ENCODE measurements at places on chromosomes 3 and 15. TPM values are rescaled to one million over a fixed set of nuclear protein-coding genes. Genes with fewer than 3 reads are reported as not detected.

SLC24A1 gene
- 2.3 TPM for total RNA-seq

TTLL13 gene
- total RNA-seq, result 0.19 TPM

PLA2G4E gene
- total RNA-seq, result not detected

CCDC33 gene
- total RNA-seq, result 0.11 TPM

GOLGA6B gene
- total RNA-seq, result not detected

ZBTB38 gene
- 116 TPM for total RNA-seq

CLRN1 gene
- total RNA-seq, result not detected

- no peak for DNase-seq
These were observed 77.3 kb downstream of the FAM174B start for GRCh38 chr15:92578096-92578835.

GRCh38 chr3:9497821-9498565 lies 55.6 kb downstream of the LHFPL4 start:
- DNase-seq, result no peak

DNA sequence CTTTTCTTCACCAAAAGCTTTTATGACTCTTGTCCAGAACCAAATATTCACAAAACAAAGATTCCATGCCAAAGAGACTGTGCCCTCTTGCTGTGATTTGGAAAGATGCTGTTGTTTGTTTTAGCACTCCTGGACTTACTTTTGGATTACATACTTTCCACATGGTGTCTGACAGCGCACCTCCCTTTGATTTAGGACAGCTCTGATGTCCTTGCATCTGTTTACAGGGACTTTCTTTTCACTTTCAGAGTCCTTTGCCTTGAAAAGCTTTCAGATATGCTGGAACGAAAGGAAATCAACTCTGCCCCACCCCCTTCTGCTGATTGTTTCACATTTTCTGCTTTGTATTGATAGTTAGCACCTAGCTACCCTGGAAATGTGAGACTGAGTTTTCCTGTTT lies 133.0 kb upstream of the NR2E3 start:
- no peak for DNase-seq

DNA sequence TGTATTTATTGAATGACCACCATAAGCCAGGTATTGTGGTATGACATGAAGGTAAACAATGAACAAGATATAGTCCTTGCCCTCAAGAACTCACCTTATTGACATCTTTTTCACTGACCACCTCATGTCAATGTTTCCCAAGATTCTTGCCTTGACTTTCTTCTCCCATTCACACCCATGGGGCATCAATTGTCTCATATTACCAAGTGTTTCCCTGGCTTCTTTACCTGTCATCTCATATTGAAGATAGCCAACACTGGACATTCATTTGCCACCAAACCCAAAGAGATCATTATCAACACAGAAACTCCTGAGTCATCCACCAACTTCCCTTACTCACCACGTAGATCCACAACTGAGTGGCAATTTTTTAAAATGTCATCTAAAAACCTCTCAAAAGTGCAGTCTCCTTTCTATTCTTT lies 2.2 kb downstream of the EFHB start:
- no peak for DNase-seq

GRCh38 chr3:46104706-46105105 lies 77.4 kb upstream of the XCR1 start:
- no peak for DNase-seq

DNA sequence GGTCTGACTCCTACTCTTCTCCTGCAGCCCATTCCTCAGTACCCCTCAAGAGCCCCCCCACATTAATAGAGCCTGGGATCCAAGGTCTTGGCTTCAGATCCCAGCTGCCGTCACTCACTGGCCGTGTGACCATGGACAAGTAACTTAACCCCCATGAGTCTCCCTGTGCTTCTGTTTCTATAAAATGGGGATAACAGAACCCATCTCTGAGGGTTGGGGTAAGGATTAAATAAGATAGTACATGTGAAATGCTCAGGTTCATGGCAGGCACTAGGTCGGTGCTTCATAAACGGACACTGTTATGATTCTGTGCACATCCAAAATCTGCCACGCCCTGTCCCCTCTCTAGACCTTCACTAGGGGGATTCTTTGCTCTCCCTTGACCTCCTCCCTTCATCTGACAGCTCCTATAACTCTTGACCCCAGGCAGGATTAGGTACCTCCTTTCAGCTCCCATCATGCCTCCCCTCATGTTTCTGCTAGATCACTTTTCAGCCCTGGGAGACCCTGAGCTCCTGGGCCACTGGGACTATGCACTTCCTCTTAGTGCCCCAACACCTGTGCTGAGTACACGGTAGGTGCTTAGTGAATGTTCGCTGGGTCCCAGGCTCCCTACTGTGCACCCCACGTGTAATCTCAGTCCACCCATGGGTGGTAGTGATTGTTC lies 1.5 kb downstream of the CAND2 start:
- DNase-seq, result no peak

DNA sequence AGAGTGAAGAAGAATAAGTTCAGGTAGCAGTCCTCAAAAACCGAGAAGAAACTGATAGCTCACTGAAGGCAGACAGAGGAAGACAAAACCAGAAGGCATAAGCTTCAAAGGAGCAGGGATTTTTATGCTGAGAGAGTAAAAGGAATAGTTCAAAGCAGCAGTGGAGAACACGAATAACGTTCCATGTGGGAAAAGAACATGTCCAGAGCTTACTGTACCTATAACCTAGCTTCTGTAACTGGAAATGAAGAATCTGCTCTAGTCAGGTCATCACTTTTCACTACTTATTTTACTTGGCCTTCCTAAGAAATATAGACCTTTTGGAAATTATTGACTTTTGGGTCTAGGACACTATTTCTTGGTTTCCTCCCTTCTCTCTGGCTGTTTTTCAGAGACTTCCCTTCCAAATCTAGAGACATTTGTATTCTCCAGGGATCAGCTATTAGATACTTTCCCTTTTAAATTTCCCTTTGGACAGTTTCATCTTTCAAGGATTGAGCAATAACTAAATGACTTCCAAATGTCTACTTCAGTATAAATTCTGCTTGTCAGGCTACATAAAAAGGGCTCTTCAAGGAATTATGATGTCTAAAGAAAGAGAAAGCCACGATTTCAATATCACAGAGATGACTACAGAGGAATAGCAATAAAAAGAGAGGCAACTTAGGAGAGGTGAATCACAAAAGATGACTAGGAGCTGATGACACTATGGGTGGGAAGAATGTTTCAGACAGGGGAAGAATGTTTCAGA lies 46.7 kb downstream of the UBE3A start:
- DNase-seq, result no peak

- no peak for DNase-seq
These were observed 26.2 kb upstream of the SRP14 start for GRCh38 chr15:40065166-40065565.

DNA sequence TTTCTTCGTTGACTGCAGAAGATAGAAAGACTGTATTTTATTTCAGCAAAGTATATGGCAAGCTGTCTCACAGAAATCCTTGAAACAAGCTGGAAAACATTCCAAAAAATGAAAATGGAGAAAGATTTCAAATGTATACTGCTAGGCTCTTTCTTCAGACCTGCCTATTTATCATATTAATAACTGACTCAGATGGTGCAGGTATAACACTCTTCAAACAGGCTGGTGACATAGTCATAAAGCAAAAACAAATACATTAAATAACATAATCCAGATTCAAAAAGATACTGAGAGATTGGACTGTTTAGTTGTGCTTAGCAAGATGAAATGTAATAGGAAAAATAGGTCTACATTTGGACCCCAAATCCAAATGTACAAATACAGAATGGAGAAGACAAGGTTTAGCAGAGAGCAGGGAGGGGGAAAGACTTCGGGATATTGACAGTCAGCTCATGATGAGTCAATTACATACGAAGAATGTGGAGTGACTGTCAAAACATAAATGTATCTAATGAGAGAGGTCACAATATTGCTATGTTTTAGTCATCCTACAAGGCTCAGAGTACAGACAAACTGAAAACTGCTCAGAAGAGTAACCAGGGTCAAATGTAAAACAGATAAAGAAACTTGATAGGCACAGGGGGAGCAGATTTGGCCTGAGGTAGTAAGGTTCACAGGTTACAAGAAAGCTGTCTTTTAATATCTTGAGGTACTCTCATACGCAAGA lies 88.7 kb downstream of the DMXL2 start:
- no peak for DNase-seq

- no peak for DNase-seq
These were observed 160.9 kb downstream of the EDEM1 start for GRCh38 chr3:5348229-5348902.

- DNase-seq, result no peak
These were observed 26.7 kb upstream of the OR5K4 start for GRCh38 chr3:98326945-98327344.

- no peak for DNase-seq
These were observed 31.7 kb upstream of the MNS1 start for GRCh38 chr15:56496635-56497034.

DNA sequence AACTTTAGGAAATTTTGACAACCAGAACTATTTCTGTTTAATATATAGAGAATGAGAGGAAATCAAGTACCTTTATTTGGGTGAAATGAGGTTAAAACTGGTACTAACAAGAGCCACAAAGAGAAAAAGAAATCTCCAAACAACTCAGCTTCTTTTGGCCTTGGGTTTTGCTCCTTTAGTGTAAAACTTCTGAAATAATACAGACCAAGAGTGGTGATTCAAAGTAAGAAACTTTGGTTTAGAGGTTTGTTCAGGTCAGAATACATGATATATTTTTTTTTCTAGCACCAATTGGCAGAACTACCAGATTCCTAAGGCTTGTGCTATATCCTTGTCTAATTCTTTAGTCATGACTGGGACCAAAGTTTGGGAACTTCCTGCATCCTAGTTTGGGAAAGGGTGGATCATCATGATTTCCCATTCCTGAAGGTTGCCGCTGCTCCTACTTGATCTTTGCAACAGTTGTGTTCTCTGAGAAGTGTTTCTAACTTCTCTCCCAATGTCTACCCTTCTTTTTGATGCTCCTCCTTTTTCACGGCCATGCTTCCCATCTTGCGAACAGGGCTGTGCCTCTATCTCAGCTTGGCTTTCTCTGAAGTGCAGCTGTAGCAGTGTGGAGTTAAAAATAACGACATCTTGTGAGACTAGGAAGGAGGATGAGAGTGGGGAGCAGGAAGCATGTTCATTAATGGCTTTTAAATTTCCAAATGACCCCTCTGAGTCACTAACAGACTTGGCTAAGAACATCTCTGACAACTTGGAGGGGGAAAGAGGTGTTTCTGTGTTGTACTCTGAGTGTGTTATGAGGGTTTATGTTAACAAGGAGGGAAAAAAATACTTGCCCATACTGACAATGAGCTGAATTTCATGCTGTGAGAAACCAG lies 87.7 kb downstream of the KCNAB1 start:
- no peak for DNase-seq

DNA sequence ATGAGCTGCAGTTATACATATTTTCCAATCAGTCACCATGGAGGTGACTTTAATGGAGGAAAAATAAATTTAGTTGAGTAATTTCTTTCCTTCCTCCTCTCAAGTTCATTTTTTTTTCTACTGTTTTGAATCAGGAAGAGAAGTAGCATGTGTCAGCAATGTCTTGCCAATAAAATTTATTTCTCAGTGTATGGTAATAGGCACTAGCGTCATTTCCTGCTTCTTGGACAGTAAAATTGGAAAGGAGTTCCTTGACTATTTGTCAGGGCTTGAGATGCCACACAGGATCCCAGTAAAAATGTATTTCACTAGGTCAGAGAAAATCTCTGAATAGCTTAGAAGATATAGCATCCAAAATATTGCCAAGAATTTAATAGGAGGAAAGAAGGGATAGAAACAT lies 605.9 kb downstream of the ROBO1 start:
- no peak for DNase-seq

All from left ventricle myocardium inferior (tissue), 1 donor.